ENCODE measurements at places on chromosomes 7 and 10.

DNA sequence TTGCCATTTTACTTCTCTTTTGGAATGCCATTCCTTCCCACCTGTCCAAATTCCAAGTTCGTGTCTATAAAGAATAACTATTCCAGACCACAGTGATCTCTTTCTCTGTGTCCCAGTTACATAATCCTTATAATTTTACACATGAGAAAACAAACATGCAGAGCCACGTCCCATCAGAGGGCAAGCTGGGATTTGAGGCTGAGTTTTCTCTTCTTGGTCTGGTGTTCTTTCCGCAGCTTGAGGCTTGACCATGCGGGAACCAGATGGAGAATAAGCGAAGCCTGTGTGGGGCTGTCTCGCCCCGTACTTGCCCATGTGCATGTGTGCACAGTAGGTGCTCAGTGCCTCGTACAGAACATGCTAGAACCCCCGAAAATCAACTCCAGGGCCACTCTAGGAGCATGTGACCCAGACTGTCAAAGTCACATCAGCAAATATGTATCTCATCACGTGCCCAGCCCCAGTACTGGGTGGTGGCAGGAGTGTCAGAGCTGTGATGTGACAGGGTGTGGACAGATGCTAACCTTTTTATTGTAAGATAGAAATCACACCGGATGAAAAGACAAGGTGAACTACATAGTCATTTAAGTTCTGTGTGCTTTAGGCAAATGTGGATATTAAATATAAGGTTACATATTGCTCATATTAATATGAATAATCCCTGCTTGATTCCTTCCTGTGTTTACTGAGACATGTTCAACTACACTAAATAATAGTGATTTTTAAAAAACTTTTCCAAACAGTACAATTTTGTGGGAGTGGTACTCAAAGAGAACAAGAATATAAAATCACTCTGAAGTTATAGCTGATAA, 3.2 kb downstream of the INSIG1 start:
- DNase-seq, result no peak

DNA sequence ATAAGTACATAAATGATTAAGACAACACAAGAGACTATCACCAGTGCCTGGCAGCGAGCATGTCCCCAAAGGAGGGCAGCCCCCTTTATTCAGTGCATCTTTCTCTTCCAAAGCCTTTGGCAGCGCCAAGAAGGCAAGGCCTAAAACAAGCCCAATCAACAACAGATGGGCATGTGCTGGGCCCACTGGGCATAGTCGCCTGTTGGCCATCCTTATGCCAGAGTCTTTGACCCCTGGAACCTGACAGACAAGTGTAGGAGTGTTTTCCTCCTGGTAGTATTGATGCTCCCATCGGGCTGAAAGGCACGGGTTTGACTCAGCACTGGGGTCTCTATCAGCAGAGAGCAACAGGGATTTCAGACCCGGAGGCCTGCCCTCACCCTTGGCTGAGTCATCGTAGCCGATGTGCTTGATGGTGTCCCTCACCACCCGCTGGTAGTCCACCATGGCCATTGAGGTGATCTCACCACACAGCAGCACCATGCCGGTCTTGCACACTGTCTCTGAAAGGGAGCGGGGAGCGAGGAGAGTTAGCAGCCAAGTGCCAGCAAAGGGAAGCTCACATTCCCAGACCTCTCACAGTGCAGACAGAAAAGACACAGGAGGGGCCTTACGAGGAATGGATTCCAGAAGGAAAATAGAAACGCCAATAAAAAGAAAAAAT, 5.8 kb downstream of the MAT1A start:
- DNase-seq, result no peak

GRCh38 chr10:18097524-18097923, 42.7 kb upstream of the CACNB2 start:
- DNase-seq, result no peak

DNA sequence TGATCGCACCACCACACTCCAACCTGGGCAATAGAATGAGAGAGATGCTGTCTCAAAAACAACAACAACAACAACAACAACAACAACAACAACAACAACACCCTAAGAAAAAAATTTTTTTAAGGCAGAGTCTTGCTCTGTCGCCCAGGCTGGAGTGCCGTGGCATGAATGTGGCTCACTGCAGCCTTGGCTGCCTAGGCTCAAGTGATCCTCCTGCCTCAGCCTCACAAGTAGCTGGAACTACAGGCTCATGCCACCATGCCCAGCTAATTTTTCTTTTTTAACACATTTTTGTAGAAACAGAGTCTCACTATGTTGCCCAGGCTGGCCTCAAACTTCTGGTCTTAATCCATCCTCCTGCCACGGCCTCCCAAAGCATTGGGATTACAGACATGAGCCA, 18.6 kb downstream of the ALDH18A1 start:
- DNase-seq, result no peak

- no peak for DNase-seq
Observed at GRCh38 chr10:30437031-30437841, 3.3 kb downstream of the MAP3K8 start.

GRCh38 chr7:102856036-102856435, 56.8 kb upstream of the LRRC17 start:
- DNase-seq, result no peak

- DNase-seq, result no peak
Observed at GRCh38 chr7:51067757-51068156, 248.9 kb downstream of the COBL start.

GRCh38 chr7:119007236-119007635, 782.7 kb downstream of the ANKRD7 start:
- no peak for DNase-seq

DNA sequence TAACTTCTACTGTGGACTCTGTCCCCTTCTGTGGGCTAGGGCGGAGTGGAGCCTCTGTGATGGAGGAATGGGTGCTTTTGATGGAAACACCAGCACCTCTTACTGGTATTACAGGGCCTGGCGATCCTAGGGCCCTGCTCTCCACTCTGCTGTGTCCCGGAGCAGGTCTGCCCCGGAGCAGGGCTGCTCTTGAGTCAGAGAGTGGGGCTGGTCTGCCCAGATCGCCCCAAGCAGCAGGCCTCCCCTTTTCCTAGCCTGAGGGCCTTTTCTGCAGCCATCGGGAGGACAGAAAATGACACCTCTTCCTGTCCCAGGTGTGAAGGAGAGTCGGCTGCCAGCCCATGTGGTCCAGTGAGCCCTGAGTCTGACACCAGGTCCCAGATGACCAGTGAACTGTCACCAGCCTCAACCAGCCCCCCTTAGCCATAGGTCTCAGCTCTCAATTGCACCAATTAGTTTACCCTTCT, 1.4 kb downstream of the ZNF282 start:
- DNase-seq, result no peak

DNA sequence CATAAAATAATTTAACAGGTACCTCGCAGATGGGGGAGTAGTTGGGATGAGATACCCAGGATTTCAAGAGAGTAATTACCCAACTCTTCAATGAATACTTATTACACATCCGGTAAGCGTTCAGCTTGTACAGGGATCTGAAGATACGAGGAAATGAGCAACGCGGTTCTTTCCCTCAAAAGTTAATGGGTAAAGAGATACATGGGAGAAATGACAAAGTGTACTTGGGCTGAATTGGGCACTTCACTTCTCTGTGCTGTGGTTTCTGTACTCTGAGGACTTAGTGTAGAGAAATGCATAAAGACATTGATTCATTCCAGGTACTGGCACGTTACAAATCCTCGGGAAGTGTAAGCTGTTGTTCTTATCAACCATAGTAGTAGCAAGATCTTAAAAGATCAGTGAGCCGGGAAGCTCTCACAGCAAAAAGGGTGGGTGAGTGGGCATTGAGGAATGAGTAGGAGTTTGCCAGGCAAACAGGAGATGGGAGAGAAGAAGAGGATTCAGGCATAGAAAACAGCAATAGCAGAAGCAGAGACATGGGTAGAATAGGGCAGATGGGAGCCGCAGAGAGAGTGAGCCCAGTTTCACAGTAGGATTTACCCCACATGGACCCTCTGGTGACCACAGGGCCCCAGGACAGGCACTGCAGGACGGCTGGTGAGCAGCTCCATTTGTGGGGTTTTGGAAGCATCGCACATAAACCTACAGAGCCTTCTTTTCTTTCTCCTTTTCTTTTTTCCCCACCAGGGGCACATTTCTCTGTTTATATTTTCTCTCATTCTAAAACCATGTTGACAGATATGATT, 304.3 kb upstream of the PITRM1 start:
- no peak for DNase-seq

DNA sequence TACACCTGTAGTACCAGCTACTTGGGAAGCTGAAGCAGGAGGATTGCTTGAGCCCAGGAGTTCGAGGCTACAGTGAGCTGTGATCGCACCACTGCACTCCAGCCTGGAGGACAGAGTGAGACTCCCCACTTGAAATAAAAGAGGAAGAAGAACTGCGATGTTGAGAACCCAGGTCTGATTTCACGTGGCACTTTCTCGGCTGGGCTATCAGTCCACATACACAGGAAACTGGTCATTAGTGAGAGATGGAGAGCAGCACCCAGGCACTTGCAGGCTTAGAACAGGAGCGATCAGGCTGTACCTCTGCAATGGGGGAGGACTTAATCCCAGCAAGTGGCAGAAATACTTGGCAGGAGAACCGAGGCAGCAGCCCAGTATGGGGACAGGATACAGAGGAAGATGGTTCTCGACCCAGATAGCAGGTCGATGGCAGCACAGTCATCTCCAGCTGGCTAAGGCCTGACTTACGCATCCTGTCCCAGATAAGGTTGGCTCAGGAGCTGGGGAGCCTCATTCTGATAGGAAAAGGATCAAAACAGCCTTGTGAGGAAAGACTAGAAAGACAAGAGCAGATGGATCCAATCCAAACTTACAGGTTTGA, 487.7 kb upstream of the AUTS2 start:
- no peak for DNase-seq

GRCh38 chr7:42493436-42494198, 256.6 kb upstream of the GLI3 start:
- DNase-seq, result no peak

- no peak for DNase-seq
Observed at GRCh38 chr10:58577437-58577777, 64.7 kb downstream of the BICC1 start.

DNA sequence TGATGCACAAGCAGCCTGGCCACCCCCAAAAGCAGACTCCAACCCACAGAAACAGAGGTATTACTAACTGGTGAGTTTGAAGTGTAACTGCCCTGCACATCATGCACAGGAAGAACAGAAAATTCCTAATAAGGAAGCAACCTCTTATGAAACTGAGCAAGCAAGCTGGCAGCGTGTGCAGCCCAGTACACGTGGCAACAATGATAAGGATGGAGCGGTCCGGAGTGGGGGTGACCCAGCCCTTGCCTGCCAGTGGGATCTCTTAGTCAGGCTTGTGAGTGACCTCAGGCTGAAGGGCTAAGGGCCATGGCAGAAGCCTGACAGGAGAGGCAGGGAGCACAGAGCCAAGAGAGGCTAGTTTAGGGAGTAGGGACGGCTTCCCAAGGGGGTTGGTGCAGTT, 22.1 kb upstream of the AOAH start:
- no peak for DNase-seq

GRCh38 chr10:95562341-95562965, 1.3 kb upstream of the SORBS1 start:
- no peak for DNase-seq

DNA sequence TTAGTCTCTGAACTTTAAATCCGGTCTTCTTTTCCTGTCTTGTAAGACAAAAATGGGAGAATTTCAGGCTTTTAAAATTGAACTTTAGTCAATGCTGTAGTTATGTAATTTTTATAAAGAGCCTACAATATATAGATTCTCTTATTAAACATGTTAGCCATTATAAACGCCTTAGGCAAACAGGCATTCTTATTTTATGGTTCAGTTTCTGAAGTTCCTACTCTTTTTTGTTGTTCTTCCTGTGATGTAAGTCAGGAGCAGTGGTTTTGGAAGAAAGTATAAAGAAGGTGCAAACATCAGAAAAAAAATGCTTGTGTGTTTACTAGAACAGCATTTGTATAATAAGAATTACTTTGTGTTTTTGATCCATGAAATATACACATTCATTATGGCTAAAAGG, 41.6 kb downstream of the BICC1 start:
- no peak for DNase-seq

GRCh38 chr10:49458869-49459268, 63.0 kb upstream of the DRGX start:
- no peak for DNase-seq

Measured in stimulated activated CD8-positive, alpha-beta memory T cell treated with anti-CD3 and anti-CD28 coated beads, Interleukin-15, amount 100 ng/mL, for 24 hours (primary cell).